DMS79 (cell line): ENCODE measurements at places on chromosomes 4 and X.
A peak's percentile ranks its signal among the peaks of the same experiment; 100 is the strongest.

DNA sequence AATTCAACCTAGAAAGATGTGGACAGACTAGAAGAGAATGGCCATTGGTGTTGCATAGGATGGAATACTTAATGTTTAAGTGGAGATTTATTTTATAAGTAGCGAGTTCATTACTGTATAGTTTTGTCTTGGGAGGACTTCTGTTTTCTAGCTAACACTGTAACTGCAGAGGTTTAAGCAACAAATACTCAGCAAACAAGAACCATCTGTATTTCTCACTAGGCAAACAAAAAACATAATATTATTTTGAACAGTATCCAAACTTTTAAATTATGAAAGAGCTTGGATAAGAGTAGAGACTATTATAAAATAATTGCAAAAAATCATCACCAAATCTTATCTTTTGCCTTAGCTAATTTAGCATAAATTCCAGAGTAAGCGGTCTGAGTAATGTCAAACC is 121.1 kb downstream of the GLRA3 start:
- no peak for DNase-seq

DNA sequence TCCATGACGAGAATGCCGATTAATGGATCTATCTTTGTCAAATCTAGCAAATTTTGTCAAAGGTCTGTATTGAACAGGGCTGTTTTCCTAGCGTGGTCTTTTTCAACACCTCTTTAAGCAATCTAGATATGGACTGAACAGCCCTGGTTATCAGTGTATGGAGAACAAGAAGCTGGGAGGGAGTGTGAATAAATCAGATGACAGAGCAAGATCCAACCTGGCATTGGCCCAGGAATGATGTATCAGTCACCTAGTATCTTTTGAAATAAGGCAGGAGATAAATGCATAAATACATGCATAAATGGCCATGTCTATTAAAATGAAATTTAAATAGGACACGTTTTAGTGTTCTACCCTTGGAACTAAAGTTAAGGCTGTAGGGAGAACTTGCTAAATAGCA is 15.7 kb upstream of the AP1S2 start:
- DNase-seq = no peak

DNA sequence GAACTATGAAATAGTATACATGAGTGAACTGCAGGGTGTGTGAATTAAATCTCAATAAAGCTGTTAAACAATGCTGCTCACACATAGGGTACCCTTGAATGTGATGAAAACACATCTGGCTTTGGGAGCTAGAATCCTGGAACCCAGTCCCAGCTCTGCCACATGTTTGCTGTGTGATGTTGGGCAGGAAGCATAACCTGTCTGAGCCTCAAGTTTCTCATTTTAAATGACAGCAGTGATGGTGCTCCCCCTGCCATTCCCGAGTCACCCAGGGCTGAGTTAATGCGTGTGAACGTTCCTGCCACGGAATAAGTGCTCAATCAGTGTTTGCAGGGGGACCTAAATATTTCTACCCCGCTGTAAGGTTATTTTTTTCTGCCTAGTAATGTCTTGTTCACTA is 10.9 kb downstream of the EVC start:
- DNase-seq = no peak

GRCh38 chr4:151313306-151314009 is 11.9 kb downstream of the SH3D19 start:
- DNase-seq = no peak

GRCh38 chrX:150506486-150506885 is 61.9 kb upstream of the MTM1 start:
- peak; percentile 25 for DNase-seq

DNA sequence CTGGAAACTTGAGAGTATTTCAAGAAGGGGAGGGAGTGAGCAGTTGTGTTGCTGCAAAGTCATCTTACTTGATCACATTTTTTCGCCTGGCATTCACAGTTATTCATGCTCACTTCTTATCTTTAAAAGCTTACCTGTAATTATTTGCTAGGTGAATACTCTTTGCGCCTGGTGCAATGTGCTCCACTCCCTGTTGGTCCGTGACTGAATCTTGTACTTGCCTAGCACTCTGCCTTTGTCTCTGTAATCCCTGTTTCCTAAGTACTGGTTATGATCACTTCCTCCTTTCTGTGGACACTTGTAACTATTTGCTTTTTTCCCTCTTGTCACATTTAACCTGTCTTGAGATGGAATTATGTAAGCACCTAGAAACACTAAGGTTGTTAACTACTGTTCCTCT is 5.8 kb downstream of the BMP2K start:
- peak; percentile 27 for DNase-seq

DNA sequence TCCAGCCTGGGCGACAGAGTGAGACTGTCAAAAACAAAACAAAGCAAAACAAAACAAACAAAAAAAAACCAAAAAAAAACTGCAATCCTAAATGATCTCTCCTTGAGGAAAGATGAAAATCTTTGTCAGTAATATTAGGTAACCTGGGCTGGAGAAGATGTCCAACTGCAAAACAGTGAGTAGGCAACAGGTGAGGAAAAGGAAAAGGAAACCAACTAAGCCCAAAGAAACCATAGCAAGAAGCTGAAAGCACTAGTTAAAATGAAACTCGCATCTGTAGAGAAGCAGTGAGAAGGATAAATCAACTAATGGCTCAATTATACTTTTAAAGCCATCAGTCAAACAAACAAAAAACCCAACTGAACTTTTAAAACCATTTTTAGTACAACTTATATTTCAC is 54.2 kb downstream of the ENOX2 start:
- no peak for DNase-seq

DNA sequence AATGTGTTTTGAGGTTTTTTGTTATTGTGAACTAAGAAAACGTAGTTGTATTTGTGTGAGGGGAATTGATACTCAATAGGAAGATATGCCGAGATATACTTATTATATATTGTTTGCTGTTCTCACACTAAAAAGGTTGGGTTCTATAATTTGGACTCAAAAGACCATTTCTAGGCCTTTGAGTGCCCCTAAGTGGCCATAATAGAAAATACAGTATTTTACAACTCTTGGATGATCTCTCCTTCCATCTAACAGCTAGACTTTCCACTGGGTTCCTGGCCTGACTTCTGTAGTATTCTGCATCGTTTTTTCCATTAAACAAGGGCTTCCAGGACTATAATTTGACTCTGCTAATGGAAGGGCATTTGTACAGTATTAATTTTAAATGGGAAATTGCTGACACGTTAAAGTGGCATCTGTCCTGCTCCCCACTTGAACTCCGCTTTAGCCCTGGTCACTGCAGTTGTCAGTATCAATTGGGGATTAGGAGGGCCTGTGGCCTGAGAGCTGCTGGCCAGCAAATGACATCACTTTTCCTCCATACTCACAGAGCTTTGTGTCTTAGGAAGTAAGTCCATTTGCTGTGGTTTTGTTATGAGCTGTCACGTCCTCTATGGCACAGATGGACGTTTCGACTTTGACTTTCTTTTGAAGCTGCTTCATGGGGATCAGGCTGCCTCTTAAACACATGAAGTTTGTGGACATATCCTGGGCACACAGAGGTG is 176.9 kb downstream of the SLIT2 start:
- DNase-seq = no peak

GRCh38 chrX:153495903-153496589 is 1.3 kb downstream of the BGN start:
- no peak for DNase-seq
